ENCODE measurements at places on chromosomes 6 and 20.

DNA sequence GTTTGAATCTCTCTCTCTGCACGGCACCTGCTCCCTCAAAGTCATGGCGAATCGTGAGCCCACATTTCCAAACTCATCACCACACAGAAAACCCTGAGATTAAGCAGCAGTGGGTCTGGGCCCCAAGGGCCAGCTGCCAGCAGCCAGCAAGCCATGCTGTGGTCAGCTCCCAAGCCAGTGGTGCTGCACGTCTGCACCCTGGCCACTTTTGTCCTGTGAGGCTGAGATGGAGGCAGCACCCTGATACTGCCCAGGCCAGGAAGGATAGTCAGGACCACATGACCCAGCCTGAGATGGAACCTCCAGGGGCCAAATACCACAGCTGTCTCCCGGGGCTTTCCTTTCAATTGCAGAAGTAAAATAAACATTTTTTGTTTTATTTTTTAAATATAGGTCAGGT lies 93.9 kb downstream of the PRND start:
- DNase-seq, result no peak

GRCh38 chr6:111562246-111562645 lies 43.4 kb downstream of the TRAF3IP2 start:
- no peak for DNase-seq

DNA sequence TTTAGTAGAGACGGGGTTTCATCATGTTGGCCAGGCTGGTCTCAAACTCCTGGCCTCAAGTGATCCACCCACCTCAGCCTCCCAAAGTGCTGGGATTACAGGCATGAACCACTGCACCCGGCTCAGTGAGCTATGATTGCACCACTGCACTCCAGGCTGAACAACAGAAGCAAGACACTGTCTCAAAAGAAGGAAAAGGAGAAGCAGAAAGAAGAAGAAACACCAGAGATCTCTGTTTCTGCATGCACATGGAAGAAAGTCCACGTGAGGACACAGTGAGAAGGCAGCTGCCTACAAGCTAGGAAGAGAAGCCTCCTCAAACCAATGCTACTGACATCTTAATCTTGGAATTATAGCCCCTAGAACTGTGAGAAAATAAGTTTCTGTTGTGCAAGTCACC lies 16.0 kb downstream of the ECT2L start:
- no peak for DNase-seq

- DNase-seq, result no peak
These were observed 188.6 kb downstream of the GJA10 start for GRCh38 chr6:90082847-90083246.

- no peak for DNase-seq
These were observed 8.9 kb upstream of the RAB44 start for GRCh38 chr6:36688739-36689075.

GRCh38 chr20:32678948-32679347 lies 5.2 kb upstream of the C20orf203 start:
- DNase-seq, result no peak
